ENCODE measurements at places on chromosomes 3 and 15.

GRCh38 chr3:85567071-85567676 lies 608.4 kb downstream of the CADM2 start:
- peak; percentile 37 for DNase-seq

DNA sequence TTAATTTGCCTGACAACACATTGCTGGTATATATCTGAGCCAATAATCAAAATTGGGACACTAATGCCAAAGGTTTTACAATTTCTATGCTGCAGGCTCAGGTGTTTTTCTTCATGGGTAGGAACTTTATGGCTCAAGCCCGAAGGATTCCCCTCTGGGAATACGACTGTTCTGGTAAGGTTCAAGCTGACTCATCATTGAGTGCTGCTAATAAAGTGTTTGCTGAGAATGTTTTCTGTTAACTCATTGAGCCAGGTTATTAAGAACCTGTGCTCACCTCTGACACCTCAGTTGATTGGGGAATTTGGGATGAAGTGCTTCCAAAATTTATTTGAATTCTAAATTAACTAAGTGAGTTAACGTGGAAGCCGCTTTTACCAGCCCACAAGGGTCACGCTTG lies 135.8 kb upstream of the CTDSPL start:
- no peak for DNase-seq

DNA sequence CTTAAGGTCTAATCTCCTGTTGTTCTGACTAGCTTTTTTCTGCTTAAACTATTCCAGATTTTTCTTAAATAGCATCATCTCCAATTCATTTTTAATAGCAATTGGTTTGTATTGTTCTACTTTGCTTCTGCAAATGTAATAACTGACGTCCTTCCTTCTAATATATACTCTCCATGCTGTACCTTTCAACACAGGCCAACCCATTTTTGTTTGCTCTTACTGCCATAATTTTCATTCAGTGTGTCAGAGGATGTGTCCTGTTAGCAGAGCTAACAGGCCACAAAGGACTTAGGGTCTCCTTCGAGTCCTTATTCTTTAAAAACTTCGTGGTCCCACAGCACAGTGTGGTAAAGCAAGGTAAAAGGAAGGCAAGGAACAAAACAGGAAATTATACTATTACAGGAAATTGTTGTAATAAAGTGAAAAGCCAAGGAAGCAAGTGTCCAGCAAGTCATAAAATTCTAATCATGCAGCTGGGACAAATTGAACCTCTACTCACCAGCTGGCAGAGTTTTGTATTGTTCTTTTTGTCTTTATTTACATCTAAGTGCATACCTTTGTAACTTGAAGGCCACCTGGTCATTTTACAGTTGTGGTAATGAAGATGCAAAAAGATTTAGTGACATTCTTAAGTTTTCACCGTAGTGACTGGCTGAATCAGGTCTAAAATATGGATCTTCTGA lies 64.9 kb upstream of the ZBTB20 start:
- DNase-seq, result no peak

DNA sequence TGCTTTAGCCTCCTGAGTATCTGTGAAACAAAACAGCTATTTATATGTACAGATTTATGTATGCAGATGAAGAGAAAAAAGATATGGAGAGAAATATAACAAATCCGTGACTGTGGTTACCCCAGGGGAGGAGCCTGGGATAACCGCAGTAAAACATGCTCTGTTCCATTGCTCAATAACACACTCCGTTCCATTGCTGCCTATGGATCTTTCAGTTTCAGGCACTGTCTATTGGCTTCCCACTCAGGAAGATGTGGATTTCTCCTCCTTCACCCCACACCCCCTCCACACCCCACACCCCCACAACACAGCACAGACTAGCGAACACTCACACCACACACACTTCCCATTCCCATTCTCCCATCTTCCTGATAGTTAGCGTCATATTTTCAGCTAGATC lies 47.9 kb downstream of the CDCP1 start:
- no peak for DNase-seq

Data from NCI-H446 (cell line).